ENCODE measurements at places on chromosomes 3 and 15. TPM values are rescaled to one million over a fixed set of nuclear protein-coding genes. Genes with fewer than 3 reads are reported as not detected.

GRCh38 chr3:187807086-187807862, 62.0 kb upstream of the BCL6 start:
- H3K4me1 ChIP-seq, result no peaks in the 10 kb centered on the region
- H3K36me3 ChIP-seq, result no peaks in the 10 kb centered on the region
- no peak overlapping the region for H3K27ac ChIP-seq
- no peaks in the 10 kb centered on the region for H3K27me3 ChIP-seq
- no peak for DNase-seq

DNA sequence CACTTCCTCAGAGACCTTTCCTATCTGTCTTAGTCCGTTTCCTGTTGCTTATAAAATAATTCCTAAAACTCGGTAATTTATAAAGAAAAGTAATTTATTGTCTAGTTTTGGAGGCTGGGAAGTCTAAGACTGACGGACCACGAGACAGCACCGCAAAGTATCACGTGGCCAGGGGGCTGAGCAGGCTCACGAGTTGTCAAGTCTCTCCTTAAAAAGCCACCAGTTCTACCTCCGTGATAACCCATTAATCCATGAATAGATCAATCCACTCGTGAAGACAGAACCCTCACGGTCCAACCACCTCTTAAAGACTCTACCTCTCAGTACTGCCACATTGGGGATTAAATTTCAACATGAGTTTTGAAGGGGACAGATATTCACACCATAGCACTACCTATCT, 821 bp downstream of the LINS1 start:
- no peaks in the 10 kb centered on the region for H3K27me3 ChIP-seq
- H3K4me3 ChIP-seq, result peak overlapping the region; percentile 89
- H3K36me3 ChIP-seq, result no peaks in the 10 kb centered on the region
- DNase-seq, result peak; percentile 50
- no peak overlapping the region for H3K27ac ChIP-seq

DNA sequence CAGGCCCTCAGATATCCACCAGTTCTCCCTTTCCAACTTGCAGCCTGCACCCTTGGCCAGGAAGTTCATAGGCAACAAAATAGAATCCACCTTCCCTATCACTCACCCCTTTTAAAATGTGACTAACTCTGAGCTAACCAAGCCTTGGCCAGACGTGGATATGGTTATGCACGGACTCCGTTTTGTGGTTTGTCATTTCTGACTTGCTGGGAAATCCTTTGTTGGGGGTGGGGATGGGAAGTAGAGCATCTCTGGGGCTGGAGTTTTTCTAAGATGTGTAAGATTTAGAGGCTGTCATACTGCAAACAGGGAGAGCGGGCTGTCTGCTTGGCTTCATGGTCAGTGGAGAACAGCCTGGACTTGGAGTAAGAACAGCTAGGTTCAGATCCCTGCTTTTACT, 62.6 kb downstream of the SMAD3 start:
- H3K27me3 ChIP-seq, result no peaks in the 10 kb centered on the region
- H3K36me3 ChIP-seq, result no peaks in the 10 kb centered on the region
- no peak overlapping the region for H3K4me3 ChIP-seq
- peaks cover 11% of the 10 kb centered on the region for H3K4me1 ChIP-seq
- DNase-seq, result peak; percentile 41
- H3K27ac ChIP-seq, result peak overlapping the region; percentile 7

- no peak overlapping the region for H3K27ac ChIP-seq
- H3K27me3 ChIP-seq, result no peaks in the 10 kb centered on the region
- H3K4me1 ChIP-seq, result no peaks in the 10 kb centered on the region
- DNase-seq, result no peak
Measured at GRCh38 chr3:134527037-134527436, 41.2 kb downstream of the CEP63 start.

DNA sequence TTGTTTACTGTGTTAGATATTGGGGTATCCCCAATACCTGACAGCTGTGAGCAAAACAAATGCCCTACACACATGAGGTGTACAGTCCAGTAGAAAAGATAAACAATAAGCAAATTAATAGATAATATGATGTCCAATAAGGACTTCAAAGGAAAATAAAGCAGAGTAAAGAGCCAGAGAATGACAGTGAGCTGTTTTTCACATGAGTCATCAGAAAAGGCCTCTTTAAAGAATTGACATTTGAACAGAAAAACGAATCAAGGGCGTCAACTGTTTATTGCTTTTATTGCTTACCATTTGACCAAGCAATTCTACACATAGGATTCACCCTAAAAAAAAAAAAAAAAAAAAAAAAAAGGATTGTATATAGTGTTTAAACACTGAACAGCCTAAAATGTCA, 96.6 kb upstream of the FLNB start:
- H3K27ac ChIP-seq, result no peak overlapping the region
- no peak for DNase-seq

- H3K36me3 ChIP-seq, result no peaks in the 10 kb centered on the region
- H3K27me3 ChIP-seq, result no peaks in the 10 kb centered on the region
- peak overlapping the region; percentile 26 for H3K27ac ChIP-seq
- peak overlapping the region; percentile 58 for H3K4me3 ChIP-seq
- DNase-seq, result peak; percentile 72
- H3K4me1 ChIP-seq, result peaks cover 9% of the 10 kb centered on the region
Measured at GRCh38 chr15:39920510-39921273, 626 bp upstream of the GPR176 start.

DNA sequence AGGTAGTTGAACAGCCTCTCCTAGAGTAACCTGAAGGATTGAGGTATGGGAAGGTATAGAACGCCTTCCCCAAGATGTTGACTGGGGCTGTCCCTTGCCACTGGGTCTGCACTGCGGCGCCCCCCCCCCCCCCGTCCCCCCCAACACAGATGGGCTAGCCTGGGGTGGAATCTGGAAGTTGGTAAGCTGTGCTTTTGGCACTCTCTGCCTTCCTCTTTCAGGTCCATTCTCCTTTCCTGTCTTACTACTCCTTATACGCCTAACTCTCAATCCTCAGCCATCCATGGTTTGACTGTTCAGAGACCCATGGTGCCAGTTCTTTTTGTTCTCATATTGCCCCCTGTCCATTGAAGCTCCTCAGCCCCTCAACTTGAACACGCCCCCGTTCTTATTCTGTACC, 42.8 kb downstream of the MAP2K1 start:
- no peaks in the 10 kb centered on the region for H3K27me3 ChIP-seq
- H3K27ac ChIP-seq, result no peak overlapping the region
- no peaks in the 10 kb centered on the region for H3K36me3 ChIP-seq
- DNase-seq, result no peak
- no peak overlapping the region for H3K4me3 ChIP-seq

GRCh38 chr3:194936659-194937058, 251.0 kb downstream of the FAM43A start:
- H3K4me3 ChIP-seq, result no peak overlapping the region
- H3K27me3 ChIP-seq, result no peaks in the 10 kb centered on the region
- H3K4me1 ChIP-seq, result no peaks in the 10 kb centered on the region
- no peaks in the 10 kb centered on the region for H3K36me3 ChIP-seq
- H3K27ac ChIP-seq, result no peak overlapping the region

DNA sequence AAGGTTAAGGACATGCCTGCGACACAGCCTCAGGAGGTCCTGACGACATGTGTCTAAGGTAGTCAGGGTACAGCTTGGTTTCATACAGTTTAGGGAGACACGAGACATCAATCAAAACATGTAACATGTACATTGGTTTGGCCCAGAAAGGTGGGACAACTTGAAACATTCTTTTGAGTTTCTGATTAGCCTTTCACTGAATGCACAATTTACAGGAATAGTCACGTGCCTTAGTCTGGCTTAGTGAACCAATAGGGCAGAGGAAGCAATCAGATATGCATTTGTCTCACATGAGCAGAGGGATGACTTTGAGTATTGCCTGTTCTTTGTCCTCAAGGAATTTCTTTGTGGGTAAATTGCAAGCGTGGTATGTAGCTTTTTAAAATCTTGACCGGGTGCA, 24.5 kb upstream of the HDAC11 start:
- no peak overlapping the region for H3K27ac ChIP-seq
- H3K4me3 ChIP-seq, result no peak overlapping the region

DNA sequence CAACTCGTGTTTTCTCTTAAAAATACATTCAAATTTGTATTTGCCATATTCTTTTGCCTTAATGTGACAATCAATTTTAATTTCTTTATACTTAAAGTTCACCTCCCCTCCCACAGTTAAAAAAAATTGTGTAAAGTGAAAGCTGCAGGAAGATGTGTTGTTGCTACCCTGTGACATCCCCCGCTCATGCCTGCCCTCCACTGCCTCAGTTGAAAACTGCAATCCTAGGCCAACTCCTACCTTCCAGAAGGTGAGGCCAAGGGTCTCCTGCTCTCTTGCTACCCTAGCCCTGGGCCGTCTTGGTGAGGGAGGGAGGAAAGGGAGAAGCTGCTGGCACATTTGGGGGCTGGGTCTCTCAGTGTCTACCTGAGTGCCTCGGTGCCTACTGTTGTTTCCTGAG, 57.0 kb upstream of the CMTM7 start:
- no peak overlapping the region for H3K27ac ChIP-seq
- no peaks in the 10 kb centered on the region for H3K4me1 ChIP-seq
- no peak overlapping the region for H3K4me3 ChIP-seq
- no peak for DNase-seq
- no peaks in the 10 kb centered on the region for H3K27me3 ChIP-seq

DNA sequence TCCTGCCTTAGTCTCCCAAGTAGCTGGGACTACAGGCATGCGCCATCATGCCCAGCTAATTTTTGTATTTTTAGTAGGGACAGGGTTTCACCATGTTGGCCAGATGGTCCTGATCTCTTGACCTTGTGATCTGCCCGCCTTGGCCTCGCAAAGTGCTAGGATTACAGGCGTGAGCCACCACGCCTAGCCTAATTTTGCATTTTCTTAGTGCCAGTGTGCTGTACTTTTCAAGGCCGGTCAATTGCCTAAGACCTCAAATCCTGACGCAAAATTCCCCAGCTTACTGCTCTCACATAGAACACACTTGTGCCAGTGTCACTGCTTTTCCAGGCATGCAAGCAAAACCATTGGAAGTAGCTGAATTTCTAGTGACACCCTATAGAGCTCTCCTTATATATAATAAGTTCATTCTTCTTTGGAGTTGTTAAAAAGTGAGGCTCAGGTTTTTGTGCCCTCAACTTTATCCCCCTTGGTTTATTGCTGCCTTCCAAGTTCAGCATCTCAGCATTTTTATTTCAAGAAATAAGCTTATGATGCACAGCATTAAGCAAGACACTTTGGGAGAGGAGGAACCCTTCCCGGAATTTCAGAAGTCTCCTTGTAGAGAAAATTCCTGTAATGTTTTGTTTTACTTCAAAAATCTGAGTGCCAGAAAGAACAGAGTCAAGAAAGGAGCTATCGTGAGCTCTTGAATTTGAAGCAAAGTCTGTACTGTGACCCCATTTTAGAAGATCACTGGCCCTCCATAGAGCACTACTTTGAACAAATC, 93.2 kb downstream of the FILIP1L start:
- no peak for DNase-seq
- H3K27me3 ChIP-seq, result no peaks in the 10 kb centered on the region
- no peaks in the 10 kb centered on the region for H3K4me1 ChIP-seq
- no peaks in the 10 kb centered on the region for H3K36me3 ChIP-seq
- H3K27ac ChIP-seq, result no peak overlapping the region
- no peak overlapping the region for H3K4me3 ChIP-seq

- no peaks in the 10 kb centered on the region for H3K27me3 ChIP-seq
- H3K27ac ChIP-seq, result no peak overlapping the region
- no peaks in the 10 kb centered on the region for H3K4me1 ChIP-seq
- no peaks in the 10 kb centered on the region for H3K36me3 ChIP-seq
- H3K4me3 ChIP-seq, result no peak overlapping the region
Measured at GRCh38 chr3:120129718-120130513, 35.7 kb upstream of the GSK3B start.

DNA sequence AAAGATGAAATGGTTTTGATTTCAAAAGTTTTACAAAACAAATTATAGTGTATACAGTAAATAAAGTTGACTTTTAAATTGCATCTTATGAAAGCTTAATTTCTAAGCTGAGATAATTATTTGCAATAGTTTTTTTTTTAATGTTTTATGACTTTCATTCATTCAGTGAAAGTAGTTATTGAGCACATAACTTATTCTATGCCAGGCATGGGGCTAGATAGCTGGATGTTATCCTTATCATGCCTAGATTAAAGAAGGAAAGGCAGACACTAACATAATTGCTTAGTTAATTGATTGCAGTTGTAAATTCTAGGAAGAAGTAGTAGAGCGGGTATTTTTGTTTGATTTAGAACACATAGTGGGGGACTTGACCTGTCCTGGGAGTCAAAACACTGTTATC, 92.4 kb downstream of the FNDC3B start:
- no peak overlapping the region for H3K4me3 ChIP-seq
- no peaks in the 10 kb centered on the region for H3K4me1 ChIP-seq
- DNase-seq, result no peak
- H3K27me3 ChIP-seq, result no peaks in the 10 kb centered on the region
- H3K27ac ChIP-seq, result peak overlapping the region; percentile 36

The IMPG2 gene
- 0.35 TPM for total RNA-seq

The CLDN16 gene
- not detected for total RNA-seq

The TGM4 gene
- total RNA-seq, result not detected

The BRK1 gene
- total RNA-seq, result 104 TPM

The SNTN gene
- total RNA-seq, result not detected

The C3orf49 gene
- total RNA-seq, result not detected

The P2RY13 gene
- total RNA-seq, result not detected

Measured in Peyer's patch (tissue), 4 donors.